ENCODE measurements at places on chromosomes 13 and 19.

GRCh38 chr13:77548095-77548494 lies 12.6 kb downstream of the SCEL start:
- DNase-seq: no peak

GRCh38 chr19:50551715-50552187 lies 16.5 kb downstream of the LRRC4B start:
- DNase-seq: no peak

GRCh38 chr13:27073186-27073585 lies 98.4 kb downstream of the USP12 start:
- no peak for DNase-seq

- DNase-seq: peak; percentile 78
These were observed 5.7 kb downstream of the COMP start for GRCh38 chr19:18785179-18786124.

DNA sequence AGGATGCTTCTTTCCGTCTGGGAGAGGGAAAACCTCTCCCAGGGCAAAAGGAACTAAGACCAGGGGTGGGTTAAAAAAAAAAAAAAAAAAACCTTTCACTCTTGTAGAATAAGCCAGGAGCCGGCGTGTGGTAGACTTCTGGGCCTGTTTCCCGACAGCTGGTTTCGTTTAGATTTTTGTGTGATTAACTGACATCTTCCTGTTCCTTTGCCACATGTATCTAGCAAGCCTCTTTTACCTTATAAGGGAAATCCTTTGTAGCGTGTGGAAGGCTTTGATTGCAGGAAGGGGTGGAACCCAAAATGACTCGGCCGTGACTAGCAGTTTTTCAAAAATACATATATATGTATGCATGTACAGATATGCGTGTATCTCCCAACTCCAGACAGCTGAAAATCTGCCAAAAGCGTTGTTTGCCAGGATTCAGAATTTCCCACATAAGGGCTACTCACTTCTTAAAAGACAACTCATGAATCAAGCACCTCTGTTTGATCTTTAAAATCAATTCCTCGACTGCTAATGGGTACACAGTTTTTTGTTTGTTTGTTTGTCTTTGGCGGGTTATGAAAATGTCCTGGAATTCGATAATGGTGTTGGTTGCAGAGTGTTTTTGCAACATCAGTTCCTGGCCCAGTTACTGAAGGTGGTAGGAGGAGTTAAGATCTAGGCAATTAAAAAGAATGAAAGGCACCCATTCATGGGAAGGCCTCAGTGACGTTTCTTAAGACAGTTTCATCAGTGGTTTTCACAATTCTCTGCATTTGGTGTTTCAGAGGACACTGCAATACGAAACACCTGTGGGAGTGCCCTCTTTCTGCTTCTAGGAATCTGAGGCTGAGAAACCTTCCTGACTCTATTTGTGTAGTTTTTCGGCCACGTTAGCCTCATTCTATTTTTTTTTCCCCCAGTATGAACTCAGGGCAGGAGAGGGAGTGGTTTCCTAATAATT lies 2.7 kb downstream of the TPM4 start:
- peak; percentile 90 for DNase-seq

- no peak for DNase-seq
These were observed 286.1 kb downstream of the IRS2 start for GRCh38 chr13:109500146-109500773.

GRCh38 chr13:103403148-103403740 lies 337.0 kb upstream of the SLC10A2 start:
- DNase-seq: no peak

DNA sequence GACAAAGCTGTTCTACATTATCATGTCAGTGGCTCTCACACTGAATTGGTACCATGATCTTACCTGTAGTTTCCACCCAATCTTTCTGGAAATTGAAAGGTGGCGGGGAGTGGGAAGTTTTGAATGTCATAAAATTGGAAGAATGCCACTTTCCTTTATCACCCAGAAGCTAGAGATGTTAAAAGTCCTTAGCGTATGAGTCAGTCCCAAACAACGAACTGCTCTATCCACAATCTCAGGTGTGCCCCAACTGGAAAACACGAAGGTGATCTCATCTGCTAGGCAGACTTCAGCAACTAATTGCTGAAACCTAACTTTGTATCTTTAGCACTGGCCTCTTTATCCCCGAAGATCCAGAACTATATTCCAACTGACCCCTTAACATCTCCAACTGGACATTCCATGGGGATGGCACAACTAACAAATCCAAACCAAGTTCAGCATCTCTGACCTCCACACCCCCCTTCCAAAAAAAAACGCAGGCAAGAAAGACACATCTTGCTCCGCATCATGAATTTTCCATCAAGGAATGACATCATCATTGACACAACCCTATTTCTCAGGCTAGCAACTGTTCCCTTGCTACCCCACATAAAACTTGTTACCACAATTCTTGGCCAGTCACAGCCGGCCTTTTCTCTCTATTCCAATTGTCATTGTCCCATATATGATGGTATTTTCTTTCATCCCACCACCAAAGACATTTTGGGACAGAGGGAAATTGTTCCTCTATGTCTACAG lies 175.4 kb downstream of the KLF12 start:
- DNase-seq: no peak

DNA sequence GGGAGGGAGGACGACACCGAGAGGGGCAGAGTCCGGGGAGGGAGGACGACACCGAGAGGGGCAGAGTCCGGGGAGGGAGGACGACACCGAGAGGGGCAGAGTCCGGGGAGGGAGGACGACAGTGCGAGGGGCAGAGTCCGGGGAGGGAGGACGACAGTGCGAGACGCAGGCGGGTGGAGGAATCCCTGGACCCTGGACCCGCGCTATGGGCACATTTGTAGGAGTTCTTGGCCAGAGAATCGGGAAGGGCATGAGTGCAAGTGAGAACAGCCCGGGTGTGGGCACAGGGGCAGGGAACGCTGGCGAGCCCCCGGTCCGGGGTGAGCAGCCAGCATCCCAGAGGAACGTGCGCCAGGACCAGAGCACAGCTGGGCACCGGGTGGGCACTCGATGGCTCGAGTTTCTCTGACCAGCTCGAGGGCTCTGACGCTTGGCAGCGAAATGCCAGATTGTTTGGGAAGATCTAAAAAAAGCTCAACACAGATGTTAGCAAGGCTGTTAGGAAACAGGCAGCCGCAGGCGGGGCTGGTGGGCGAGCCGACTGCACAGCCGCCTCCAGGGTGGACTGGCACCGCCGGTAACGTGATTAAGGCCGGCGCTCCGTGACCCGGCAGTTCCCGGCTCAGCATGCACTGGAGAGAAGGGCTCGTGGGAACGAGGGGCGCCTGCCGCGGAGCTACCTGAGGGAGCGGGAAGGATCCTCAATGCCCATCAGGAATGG lies 17.9 kb upstream of the C2CD4C start:
- DNase-seq: no peak

DNA sequence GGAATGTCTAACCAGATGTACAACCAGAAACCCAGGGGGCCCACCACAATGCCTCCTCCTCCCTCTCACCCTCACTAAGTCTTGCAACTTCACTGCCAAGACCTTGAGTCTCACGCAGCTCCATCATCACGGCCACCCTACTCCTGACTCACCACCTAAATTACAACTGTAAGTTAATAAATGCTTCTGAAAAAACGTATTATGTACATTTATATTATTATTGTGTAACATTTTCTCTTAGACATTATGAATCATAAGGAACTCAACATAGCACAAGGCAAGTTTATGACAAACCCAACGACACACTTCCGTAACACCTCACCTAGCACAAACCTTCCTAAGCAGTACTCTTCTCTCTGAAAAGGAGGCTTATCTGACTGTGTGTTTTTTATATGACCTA lies 20.7 kb downstream of the MIPEP start:
- no peak for DNase-seq

GRCh38 chr13:78597602-78597932 lies 5.8 kb downstream of the POU4F1 start:
- no peak for DNase-seq

DNA sequence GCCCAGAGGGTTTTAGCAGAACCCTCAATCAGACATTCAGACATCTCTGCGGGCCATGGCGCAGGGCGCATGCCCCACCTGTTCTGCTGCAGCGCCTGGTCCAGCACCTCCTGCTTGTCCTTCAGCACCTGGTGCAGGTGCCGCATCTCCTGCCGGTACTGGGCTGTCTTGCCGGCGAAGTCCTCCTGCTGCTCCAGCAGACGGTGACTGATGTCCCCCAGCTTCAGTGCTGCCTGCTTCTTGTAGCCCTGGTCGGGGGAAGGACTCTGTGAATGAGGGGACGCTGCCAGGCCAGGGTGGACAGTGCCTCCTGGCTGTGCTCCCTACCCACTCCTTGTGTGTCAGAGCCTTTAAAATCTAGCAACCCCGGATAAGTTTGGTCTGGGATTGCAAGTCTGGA lies 12.2 kb upstream of the SLC7A9 start:
- no peak for DNase-seq

DNA sequence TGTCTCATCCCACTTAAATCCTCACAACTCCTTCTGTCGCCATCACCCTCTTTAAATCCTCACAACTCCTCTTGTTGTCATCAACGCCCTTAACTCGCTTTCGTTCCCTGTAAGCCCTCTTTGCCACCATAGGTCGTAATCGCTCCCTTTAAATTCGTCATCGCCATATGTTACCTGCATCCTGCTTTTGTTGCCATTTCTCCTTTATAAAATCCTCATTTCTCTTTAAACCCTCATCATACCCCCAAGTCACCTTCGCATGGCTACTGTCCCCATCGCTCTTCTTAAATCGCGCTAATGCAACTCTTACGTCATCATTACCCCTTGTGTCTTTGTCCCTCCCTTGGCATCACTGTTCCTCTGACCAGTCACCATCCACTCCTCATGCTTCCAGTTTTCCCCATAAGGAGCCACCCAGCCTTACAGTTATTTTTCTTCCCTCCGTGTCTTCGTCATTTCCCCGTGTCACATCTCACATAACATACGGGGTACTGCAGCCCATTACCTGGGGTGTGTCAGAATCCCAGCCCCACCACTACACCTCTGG lies 539 bp downstream of the PLD3 start:
- DNase-seq: peak; percentile 45

GRCh38 chr13:98526182-98526512 lies 50.8 kb downstream of the STK24 start:
- DNase-seq: no peak

- DNase-seq: no peak
These were observed at the start of gene ANGPTL8 for GRCh38 chr19:11239377-11240000. Gene ANGPTL8, plus strand, starts transcription at chr19:11239619. Its CDS starts 19 bp downstream, at chr19:11239638.

GRCh38 chr13:44011036-44011435 lies 131.3 kb downstream of the LACC1 start:
- DNase-seq: no peak

- no peak for DNase-seq
These were observed 185.8 kb downstream of the OLFM4 start for GRCh38 chr13:53214433-53214832.
